Posterior cingulate gyrus (tissue), 11 donors: ENCODE measurements at places on chromosomes 2 and 18.

GRCh38 chr2:146874260-146874658, 970.6 kb upstream of the ACVR2A start:
- DNase-seq, result no peak

DNA sequence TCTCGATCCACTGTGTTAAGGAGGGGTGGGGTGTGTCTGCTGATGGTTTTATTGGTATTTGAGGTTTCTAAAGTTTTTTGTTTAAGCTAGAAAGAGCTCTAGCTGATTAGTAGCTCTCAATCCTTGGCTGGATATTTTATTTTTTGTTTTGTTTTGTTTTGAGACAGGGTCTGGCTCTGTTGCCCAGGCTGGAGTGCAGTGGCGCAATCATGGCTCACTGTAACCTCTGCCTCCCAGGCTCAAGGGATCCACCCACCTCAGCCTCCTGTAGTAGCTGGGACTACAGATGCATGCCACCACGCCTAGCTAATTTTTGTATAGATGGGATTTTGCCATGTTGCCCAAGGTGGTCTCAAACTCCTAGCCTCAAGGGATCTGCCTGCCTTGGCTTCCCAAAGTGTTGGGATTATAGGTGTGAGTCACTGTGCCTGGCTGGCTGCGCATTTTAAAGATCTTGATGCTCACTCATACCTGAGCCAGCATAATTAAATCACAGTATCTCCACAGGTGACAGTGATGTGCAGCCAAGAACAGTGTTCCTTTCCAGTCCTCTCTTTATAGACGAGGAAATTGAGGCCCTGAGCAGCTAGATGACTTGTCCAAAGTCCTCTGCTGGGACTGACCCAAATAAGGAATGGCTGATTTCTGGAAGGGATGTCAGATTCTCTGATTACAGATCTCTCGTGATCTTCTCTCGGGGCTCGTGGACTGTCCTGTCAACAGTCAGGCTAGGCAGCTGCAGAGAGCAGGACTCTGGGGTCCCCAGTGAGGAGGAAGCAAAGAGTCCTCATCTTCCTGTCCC, 44.5 kb downstream of the SPTBN1 start:
- no peak for DNase-seq

DNA sequence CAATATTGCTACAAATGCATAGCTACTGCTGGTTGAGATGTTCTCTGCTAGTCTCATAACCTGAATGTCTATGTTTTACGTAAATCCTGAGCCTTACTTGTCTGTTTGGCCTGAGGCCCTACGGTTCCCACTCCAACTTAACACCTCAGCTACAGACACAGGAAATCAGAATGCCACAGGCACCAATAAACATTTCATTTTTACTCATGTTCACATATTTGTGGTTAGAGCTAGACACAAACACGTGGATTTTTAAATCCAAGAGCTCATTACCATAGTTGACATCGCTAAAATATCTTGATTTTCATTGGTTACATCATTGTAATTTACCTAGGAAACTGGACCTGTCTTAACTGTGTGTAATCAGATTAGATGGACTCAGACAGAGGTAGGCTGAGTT, 263.8 kb upstream of the CDH19 start:
- DNase-seq, result no peak

- DNase-seq, result no peak
Observed at GRCh38 chr2:186822323-186822722, 26.6 kb downstream of the ZSWIM2 start.

DNA sequence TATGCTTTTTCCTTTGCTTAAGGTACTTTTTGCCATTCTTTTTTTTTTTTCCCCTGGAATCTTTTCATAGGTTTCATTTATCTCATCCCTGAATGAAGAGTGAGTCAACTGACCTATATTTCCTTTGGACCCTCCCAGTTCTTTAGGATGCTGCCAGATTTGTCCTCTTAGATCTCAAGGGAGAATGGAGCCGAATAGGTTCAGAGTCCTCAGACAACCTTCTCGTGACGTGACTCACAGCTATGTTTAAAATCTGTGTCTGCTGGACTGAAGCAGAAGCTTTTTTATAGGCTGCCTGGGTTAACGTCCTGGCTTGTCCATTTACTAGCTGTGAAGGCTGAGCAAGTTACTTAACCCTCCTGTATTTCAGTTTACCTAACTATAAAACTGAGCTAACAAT, 358.6 kb downstream of the DLGAP1 start:
- no peak for DNase-seq

DNA sequence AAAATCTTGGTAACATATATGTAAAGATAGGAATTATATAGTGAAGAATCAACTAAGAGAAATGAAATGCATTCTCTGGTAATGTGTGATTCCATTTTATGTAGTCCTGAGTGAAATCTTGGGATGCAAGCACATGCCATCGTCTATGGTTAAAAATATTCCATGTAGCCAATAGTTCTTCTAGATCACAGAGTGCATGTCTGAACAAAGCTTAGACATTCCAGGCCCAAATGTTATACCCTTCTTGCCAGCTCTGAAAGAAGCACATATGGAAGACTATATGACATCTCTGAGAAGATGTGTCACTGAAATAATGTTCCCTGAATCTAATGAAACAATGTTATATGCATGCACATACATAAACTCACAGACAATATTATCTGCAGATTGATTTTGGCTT, 92.3 kb upstream of the TFPI start:
- no peak for DNase-seq

DNA sequence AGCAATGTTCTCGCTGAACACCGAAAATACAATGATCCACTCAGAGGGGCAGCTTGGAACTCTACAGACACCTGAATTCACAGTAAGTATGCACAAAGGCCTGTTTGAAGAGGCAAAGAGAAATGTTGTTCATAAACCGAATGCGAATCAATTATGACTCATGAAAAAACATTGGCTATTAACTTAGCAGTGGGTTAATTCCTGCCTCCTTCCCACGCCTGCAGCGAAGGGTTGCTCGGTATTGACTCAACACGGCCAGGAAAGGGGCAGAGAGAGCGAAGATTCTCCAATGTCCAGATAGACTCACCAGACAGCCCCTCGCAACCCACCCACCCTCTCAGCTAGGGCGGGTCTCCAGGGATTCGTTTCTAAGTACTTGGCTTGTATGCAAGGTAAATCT, 9.4 kb downstream of the CRACDL start:
- DNase-seq, result no peak
